ENCODE measurements at places on chromosomes 2 and 18.
A peak's percentile ranks its signal among the peaks of the same experiment; 100 is the strongest.

GRCh38 chr2:55175254-55176093 is 56.6 kb downstream of the CLHC1 start:
- peak; percentile 67 for DNase-seq

DNA sequence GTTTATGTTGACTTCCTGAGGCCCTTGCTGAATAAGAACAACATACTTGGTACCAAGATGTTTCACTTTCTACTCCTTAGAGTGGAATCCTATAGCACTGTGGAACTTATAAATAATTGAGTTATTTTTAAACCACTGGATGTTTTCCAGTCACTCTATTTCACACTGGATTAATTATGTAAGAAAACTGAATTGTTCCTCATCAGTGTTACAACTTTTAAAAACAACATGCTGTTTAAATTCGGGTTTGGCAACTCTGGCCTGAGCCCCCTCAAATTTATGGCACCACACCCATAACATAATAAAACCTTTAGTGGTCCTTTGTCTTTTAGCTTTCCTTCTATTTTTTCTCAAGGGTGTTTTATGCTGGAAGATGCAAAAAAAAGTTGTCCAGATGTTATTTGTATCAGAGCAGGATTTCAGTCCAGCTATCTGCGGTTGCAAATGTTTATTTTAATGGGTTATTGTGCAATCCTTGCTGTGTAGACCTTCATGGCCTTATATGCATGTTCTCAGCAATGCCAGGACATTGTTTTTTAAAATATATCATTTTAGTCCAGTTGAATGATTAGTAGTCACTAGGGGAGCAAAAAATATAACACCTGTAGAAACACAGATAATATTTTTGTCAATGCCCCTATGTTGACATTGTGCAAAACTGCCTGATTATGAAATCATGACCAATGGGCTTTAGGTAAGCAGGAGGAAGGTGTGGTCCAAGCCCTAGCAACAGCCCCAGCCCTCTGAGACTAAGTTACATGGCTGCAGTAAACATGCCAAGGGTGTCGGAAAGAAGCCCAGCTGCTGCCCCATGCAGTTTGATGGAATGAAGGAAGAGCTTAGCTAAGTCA is 638.0 kb upstream of the ZEB2 start:
- peak; percentile 57 for DNase-seq

DNA sequence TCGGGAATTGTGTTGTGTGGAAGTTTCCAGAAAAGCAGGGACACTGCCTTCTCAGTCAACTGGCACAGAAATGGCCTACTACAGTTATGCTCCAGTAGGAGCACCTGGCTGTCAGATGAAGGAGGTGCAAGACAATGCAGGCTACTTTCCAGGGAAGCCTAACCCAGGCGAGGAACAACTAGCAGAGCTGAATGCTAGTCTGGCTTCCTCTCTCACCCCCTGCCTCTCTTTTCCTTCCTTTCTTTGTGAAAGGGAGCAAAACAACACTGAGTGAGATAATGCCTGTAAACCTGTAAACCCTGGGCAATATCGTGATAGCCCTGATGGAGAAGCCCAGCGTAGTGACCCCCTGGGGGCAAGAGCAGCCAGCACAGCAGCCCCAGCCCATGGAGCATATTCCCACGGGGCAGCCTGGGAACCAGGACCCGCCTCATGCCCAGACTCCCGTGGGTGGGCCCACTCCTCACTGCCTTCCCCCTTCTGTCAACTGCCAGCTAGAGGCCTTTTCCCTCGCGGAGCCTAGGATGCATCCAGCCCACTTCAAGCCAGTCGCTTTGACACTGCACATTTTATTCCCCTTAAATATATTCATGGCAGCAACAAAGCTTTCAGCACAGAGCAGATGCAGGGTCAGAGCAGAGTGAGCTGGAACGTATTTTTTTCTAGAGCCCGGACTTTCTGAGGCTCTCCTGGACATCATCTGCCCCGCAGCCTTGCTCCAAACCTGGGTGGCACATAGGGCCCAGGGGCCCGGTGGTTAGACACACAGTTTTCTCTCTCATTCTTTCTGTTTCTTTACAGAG is 77.0 kb downstream of the PDCL3 start:
- DNase-seq, result no peak

DNA sequence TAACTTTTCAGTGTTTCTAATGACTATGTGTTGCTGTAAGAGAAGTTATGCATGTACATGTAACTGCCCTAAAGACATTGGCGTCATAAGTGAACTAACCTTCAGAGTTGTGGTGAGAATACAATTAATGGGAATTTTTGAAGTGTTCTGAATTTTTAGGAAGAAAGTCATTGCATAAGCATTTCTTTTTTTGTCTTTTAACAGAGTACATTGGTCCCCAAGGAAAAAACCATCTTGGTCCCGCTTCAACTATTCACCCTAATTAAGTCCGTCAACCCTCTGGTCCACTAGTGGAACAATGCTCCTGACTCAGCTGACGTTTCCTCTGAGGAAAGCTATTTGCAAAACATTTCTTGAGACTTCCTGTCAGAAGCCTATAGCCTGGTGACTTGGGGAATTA is 41.1 kb upstream of the VIT start:
- DNase-seq, result no peak

DNA sequence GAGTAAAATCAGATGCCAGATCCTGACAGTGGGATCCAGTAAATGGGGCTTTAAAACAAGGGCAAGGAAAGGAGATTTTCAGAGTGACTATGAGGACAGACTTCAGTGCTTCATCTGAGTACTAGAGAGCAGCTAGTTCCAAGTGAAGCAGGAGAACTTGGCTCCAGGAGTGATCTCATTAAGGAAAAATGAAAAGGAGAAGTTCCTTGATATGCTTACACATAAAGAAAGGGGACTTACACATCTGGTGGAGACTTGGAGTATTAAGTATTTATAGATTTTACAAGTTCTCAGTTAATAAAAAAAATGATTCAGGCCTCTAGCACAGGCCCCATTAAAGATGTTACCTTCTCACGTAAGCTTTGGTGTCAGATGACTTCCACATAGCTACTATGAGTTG is 105.8 kb downstream of the ICOS start:
- DNase-seq, result no peak

GRCh38 chr2:227608561-227609338 is 5.9 kb downstream of the SCYGR3 start:
- no peak for DNase-seq

GRCh38 chr2:119478978-119479295 is 45.3 kb downstream of the SCTR start:
- DNase-seq, result no peak

DNA sequence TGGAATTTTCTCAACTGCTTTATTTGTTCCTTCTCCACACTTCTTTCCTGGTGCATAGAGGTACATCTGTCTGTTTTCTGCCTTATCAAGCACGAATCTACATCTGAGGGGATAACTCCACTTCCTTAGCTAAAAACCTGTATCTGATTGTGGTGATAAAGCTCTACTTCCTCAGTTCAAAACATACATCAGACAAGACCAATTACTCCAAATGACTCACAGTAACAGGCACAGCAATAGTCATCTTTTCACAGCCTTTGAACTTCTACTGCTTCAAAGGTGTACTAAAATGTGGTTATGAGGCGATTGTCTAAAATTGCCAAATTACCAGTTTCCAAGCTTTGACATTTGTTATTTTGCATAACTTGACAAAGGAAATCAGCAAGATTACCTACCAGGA is 803.6 kb upstream of the ZEB2 start:
- DNase-seq, result no peak

- DNase-seq, result no peak
Measured at GRCh38 chr2:39632876-39633275, 32.8 kb upstream of the TMEM178A start.

DNA sequence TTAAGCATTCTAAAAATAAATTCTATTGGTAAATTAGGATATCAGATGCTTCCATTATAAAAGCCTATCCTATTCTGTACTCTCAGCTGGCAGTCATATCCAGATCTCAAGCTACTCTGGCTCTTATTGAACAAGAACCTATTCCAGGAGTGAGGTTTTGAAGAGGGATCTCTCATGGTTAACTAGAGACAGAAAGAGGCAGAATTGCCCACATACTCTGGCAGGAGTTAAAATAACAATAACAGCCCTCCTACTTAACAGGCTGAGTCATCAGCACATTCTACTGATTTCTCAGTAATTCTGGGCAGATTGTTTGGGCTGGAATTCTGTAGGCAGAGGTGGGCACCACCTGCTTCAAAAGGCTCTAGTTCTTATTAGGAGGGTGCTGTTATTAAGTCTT is 142.0 kb upstream of the UNC80 start:
- DNase-seq, result no peak

- DNase-seq, result no peak
Measured at GRCh38 chr18:74547860-74548259, 13.6 kb downstream of the CNDP1 start.

DNA sequence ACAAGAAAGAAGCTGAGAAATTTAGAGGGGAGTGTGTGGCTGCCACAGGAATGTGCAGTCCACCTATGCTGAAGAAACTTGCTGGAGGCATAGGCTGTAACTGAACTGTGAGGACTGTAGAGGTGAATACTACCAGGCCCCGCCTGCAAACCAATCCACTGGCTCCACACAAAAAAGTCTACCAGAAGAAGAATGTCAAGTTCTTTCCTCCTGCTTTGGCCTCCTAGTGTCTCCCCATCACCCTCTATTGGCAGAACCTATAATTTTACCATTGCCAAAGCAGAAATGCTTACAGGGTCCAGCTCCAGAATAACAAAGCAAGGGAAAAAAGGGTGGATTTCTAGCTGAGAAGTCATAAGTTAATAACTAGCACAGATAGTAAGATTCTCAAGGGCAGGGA is 5.9 kb upstream of the ATP5MC3 start:
- DNase-seq, result peak; percentile 10

GRCh38 chr2:237509151-237509550 is 22.1 kb downstream of the MLPH start:
- DNase-seq, result no peak

DNA sequence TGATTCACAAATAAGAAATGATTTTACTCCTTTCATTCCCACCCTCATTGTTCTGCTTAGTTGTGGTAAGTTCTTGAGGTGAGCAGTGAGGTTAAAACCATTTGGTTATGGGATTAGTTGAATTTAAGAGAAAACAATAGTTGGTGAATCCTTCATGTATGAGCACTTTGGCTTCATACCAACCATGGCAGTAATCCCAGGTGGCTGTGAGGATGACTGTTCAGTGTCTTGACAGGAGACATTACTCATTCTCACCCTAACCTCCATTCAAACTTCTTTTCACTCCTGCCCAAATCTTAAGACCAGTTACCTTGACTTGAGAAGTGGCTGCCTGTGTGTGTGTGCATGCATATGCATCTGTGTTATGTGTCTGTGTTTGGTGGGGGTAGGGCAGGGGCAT is 143.1 kb downstream of the SETBP1 start:
- DNase-seq, result no peak

GRCh38 chr2:233060980-233061590 is 943 bp downstream of the INPP5D start:
- DNase-seq, result no peak

- DNase-seq, result no peak
Measured at GRCh38 chr2:41410011-41410410, 637.8 kb upstream of the PKDCC start.

DNA sequence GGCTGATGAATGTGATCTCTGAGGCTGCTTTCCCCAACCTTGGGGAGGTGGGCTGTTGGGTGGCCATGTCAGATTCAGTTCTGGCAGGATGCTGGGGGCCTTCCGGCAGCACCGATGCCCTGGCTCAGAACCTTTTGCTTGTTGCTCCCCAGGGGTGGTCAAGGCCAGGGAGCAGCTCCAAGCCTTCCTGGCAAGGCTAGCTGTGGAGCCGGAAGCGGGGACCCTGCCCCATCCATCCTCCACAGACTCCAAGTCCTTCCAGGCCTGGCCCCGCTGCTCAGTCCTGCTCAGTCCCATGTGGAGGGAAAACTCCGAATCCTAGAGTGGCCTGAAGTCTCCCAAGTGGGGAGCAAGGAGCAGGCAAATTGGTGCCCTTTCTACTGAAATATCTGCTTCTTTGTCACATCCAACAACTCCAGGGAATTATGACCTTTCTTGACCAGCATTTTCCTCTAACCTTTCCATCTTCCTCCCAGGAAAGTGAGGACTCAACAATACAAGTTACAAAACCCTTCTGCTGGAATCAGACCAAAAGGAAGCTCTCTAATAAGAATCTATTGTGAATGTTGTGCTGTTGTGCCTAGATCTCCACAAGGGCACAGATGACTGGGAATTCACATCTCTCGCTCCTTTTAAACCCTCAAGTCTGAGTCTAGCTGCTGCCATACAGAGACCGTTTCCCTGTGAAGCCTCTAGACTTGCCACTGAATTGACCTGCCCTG is 134.0 kb downstream of the MCFD2 start:
- no peak for DNase-seq

DNA sequence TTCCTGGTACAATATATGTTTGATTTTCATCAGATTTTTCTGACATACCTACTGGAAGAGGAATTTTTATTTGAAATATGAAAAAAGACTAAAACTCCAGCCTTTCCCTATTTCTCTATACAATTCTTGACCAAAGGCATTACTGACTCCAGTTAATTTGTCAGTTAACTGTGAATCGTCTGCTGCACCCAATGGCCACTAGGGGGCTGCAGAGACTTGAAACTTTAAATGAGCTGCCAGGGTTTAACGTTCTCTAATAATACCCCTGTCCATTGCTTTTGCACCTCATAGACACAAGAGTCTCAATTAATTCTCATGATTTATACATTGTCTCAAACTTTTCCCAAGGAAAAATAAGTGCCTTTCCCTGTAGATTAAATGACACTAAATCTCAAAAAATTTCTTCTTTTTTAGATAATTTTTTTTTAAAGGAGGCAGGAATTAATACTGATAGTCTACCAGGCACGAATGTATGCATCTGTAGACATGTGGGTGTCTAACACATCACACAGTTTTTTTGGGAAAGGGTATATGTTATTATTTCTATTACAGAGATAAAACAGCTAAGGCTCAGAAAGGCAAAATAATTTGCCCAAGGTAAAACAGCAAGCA is 1.8 kb upstream of the ALK start:
- peak; percentile 88 for DNase-seq

- DNase-seq, result no peak
Measured at GRCh38 chr2:105596411-105596921, 148.2 kb upstream of the NCK2 start.

DNA sequence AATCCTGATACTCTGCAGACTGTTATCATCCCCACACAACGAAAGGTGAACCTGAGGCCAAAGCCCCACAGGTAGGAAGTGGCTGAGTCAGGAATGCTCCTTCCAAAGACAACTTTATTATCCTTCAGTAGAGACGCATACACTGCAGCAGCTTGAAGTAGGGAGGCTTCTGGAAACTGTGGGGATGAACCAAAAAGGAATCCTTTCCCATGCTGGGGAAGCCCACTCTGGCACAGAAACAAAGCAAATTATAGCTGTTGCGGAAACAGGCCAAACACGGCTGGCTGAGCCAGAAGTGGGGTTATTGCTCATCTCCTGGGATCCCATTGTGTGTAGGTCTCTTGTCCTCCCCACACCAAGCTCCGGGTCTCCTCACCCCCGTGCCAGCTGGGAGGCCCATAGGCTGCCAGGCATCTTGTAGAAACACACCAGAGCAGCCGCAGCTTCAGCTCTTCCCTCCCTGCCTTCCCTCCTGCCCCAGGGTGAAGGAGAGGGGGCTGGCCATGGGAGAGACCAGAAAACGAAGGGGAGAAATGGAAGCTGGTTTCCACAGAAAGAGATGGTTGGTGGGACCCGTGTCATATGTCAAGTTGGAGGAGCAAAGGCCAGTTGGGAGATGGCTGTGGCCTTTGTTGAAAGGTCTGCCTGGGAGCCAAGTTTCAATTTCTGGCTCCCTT is 176.9 kb upstream of the NABP1 start:
- DNase-seq, result peak; percentile 23

- DNase-seq, result no peak
Measured at GRCh38 chr2:127471286-127471988, 53.2 kb downstream of the PROC start.

- no peak for DNase-seq
Measured at GRCh38 chr2:155250800-155251199, 552.3 kb downstream of the KCNJ3 start.

GRCh38 chr2:159982270-159982669 is 80.1 kb downstream of the PLA2R1 start:
- peak; percentile 19 for DNase-seq
